Stimulated activated CD4-positive, alpha-beta T cell treated with anti-CD3 and anti-CD28 coated beads, Interleukin-1b, Interleukin-23, amount 100 ng/mL, for 1 hour (primary cell): ENCODE measurements at places on chromosomes 16 and 17.
A peak's percentile ranks its signal among the peaks of the same experiment; 100 is the strongest.

GRCh38 chr16:56362057-56362655 lies 63.2 kb downstream of the AMFR start:
- DNase-seq = no peak

- no peak for DNase-seq
These were observed 79.0 kb downstream of the MSI2 start for GRCh38 chr17:57335195-57335792.

DNA sequence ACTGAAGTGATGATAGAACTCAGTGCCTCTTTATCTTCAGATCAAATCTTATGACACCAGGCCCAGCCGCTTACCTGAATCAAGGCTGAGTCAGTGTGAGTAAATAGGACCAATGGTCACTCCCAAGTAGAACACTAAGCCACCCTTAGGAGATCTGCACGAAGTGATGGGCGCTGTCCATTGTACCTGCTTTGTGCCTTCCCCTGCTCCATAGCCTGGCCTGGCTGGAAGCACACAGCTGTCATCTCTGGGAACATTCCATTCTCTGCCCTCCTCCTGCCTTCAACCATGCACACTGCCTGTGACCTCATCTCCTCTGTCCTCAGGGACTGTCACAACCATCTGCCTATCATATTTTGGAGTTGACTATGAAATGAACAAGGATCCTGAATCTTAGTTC lies 279.5 kb upstream of the ASIC2 start:
- no peak for DNase-seq

DNA sequence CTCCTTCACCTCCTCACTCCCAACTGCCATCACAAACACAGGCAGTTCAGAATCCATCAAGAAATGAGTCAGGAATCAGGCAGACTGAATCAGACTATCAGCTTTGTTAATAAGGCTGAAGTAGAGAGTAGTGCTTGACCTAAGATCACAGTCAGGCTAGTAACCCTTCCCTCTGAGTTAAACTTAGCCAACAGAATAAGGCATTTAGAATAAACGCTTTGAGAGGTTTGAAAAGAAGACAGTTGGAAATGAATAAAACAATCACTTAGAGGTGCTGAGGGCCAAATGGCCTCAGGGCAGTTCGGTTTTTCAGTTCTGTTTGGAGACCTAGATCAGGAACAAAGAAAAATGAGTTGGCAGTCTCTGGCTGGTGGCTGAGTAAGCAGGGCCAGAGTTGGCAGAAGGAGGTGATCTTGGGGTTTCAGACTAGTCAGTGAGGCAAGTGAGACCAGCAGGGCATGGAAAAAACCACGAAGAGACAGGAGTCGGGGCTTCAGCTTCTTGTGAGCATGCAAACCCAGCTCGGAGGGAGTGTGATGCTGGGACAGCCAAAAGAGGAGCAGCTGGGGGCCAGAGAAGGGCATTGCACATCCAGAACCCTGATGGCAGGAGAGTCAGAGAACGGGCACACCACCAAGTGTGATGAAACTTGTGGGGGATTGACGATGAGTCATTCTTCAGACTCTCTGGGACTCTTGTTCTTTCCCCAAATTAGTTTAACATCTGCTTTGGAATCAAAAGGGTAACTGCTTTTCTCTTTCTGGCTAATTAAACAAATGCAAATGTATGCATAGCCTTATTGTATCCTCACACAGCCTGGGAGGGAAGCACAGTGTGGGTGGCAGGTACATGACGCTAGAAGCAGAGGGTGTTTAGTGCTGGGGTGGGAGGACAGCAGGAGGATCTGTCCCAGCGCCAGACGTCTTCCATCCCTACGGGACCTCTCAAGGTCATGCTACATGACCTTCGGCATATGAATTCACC lies 54.8 kb downstream of the SPECC1 start:
- no peak for DNase-seq

DNA sequence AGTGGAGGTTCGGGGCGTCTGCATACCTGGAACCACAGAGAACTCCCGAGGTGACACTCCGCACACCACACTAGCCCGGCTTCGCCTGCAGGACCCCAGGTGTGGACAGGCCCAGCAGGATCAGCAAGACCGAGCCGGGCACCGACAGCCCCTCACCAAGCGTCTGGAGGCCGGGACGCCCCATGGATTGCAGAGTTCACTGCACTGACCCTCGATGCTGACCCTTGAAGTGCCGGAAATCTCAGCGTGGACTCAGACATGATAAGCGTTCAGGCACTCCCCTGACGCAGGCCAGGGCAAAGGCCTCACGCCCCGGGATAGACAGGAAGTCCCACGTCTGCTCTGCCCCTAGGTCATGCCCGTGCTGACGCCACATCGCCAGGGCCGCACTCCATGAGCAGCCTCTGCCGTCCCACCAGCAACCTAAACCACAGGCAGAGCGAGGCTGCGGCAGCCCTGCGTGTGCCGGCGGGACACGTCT lies 26.0 kb downstream of the ACSF3 start:
- DNase-seq = no peak

DNA sequence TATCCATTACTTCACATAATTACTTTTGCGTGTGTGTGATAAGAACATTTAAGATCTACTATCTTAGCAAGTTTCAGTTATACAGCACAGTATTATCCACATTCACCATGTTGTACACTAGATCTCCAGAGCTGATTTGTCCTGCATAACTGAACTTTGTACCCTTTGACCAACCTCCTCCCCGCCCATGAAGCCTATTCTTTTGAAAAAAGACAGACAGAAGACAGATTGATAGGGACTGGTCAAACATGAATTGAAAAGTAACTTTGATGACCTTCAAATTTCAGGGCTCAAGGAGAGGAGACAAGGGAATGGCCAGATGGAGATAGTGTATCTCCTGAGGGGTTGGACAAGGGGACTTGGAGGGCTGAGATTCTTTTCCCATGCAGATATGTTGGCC lies 96.3 kb downstream of the CMC2 start:
- no peak for DNase-seq

DNA sequence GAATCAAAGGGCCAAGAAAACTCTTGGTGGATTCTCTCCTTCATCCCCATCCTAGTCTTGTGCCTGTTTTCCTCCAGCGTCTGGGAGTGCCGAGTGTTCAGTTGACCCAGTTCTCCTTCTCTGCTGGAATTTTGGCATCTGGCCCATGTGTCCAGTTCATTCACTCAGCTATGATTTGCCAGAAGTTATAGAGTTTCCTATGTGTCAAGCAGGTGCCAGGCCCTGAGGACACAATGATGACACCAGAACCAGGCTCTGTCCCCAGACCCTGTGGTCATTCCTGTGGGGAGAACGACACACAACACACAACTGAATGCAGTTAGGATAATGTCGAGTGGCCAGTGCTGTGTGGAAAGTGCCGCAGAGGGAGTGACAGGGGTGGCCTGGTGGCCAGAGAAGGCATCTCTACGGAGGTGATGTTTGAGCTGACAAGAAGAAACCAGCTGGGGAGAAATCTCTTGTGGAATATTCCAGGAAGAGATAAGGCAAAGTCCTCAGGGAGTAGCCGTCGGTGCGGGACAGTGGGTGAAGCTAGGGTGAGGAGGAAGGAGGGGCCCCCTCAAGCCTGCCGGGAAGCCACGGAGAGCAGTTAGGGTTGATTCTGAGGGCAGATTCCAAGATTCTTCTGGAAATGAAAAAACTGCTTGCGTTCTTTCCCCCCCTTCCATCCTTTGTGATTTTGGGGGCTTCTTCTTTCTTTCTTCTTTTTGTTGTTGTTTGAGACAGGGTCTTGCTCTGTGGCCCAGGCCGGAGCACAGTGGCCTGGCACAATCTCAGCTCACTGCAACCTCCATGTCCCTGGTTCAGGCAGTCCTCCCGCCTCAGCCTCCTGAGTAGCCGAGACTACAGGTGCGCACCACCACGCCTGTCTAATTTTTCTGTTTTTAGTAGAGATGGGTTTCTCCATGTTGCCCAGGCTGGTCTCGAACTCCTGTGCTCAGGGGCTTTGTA lies 35.8 kb upstream of the IL34 start:
- no peak for DNase-seq

- DNase-seq = peak; percentile 52
These were observed at the start of gene WWP2 for GRCh38 chr16:69761983-69762813. TSS of gene WWP2 (plus strand) at chr16:69762332. CDS start at chr16:69787011, 24,679 bp downstream.

DNA sequence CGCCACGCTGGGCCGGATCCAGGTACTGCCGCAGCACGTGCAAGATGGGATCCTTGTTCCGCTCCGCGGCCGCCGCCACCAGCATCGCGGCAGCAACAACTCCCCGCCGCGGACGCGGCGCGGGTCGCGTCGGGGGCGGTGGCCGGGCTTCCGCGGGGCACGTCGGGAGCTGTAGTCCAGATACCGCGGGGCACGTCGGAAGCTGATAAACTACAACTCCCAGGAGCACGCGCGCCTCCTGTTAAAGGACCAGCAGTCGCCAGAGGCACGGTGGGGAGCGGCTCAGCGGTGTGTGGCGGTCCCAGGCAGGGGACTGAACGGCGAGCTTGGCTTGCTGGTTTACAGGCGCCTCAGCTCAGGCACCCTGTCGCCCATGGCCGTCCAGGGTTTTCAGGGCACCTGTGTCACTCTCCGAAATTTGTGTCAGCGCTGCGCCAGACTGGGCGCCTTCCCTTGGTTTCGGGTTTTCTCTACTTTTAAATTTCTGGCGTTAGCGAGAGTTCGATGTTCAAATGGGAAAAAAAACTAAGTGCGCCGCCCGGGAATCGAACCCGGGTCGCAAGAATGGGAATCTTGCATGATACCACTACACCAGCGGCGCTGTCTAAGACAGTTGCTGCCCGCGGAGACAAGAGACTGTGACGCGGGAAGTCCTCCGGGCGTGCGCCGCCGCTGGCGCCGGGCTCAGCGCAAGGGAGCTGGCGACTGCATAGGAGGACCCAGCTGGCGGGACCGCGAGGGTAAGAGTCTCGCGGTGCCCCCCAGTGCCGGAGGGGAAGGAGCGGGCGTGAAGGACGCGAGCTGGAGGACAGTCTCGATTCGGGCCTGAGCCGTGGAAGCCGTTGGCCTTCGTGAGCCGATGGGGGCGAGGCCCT lies at the start of gene METTL26:
TSS of gene METTL26 (minus strand) at position 100 of the 875 bp plus-strand sequence. CDS start at position 85, 15 bp downstream.
- peak; percentile 80 for DNase-seq

DNA sequence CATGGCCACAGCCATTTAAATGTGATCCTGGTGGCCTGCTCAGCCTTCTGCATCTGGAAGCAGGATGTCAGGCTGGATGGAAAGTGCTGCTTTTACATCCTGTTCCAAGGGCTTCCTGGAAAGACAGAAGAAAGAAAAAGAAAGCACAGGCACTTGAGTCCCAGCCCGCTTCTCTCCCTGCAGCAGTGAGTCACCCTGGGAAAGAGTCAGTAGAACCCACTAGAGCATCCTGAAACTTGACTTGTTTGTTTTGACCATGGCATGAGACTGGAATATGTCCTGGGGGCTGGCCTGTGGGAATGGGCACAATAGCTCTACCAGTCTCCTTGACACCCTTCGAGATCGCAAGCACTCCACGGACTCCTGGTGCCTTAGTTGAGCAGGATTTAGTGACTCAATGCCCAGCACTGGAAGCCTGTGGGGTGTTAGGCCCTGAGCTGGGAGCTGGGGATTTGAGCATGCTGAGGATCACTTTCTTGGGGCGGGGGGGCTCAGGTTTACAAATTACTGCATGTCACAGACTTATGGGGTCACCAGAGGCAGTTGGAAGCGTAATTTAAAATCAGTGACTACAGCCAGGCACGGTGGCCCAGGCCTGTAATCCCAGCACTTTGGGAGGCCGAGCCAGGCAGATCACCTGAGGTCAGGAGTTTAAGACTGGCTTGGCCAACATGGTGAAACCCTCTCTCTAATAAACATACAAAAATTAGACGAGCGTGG lies 22.1 kb upstream of the GNA13 start:
- DNase-seq = no peak

DNA sequence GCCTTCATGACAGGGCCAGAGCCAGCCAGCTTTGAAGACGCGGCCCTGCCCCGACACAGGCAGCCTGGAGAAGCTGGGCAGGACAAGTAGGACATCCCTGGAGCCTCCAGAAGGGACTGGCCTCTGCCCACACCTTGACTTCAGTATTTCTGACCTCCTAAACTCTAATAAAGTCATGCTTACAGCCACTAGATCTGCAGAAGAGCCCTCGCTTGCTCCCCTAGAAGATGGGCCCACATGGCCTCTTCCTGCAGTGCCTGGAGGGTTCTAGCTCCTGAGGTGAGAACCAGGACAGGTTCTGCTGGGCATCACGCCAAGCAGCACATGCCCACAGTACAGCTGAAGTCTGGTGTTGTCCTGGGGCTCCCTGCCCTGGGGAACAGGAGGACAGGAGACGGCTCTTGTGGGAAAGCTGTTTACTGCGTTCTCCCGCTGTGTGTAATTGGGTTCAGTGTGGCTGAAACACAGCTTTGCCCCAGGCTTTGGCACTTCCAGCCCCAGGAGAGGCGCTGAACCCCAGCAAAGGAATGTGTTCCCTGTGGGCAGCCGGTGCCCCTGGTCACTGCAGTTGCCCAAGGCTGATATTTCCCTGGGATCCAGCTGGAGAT lies 2.6 kb downstream of the APRT start:
- no peak for DNase-seq
